ENCODE measurements at places on chromosomes 16 and 17.

DNA sequence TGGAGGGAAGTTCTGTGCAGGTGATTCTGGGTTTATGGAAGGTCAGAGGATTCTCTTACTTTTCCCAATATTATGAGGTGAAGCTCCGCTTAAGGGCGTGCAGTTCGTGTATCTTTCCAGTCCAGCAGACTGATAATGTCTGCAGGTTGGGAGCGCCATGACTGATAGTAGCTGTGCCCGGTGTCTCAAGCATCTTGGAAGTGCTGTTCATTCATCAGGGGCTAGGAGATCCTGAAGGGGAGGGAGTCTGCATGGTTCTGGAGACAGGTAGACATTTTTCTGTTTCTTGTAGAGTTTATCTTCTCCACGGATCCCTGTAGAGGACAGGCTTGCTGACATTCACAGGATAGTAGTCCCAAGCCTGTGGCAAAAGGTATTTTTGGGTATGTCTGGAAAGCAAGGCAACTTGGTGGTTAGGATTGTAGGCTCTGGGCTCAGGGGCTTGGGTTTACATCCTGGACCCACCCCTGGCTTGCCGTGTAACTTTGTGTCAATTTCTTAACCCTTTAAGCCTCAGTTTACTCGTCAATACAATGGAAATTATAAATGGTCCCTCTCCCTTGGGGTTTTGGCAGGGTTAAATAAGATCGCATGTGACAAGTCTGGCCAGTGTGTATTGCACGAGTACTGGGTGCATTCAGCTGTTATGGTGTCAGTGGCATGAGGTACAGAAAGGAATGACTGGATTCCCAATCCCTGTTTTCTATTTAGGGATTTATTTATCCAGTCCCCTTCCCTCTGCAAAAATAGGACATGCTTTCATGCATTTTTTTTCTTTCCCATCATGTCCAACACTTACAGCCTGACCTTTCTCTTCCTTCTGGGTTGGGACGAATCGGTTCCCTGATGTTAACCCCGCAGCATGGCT lies 8.2 kb downstream of the HLF start:
- DNase-seq = no peak

- DNase-seq = peak; percentile 89
Measured at GRCh38 chr16:29825145-29826044, 5.1 kb downstream of the MVP start.

DNA sequence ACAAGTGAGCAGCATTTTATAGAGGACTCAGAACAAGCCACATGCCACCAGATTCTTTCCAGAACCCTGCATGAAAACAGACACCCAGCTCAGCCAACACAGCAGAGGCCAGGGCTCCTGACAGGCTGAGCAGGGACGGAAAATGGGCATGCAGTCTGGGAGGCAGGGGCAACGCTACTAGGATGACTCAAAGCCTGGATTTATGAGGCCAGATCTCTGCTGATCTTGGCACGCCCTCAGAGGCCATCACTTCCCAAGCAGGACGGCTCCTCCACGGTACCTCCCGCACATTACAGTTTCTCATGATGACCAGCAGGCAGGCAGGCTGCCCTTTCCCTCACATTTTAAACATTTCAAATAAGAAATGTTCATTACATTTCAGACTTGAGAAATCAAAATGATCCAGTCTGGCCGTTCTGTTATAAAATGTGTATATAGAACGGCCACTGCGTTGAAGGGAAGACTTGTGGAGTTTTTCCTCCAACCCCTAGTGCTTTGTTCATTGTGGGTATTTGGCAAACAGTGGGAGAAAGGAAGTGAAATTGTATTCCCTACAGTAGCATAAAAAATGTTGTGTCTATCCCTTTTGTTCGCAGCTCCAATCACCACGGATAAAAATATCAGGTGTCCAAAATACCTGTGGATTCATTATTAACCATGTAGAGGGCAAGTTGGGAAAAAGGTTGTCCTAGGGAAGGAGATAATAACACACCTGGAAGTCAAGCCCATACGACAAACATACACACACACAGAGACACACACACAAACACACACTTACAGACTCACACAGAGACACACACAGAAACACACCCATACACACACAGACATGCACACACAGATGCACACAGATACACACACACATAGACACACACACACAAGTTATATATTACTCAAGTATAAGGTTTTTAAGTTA lies 64.8 kb upstream of the ADAMTS18 start:
- no peak for DNase-seq

GRCh38 chr17:54948380-54948779 lies 20.1 kb downstream of the COX11 start:
- no peak for DNase-seq

GRCh38 chr16:15041271-15042004 lies 14.4 kb downstream of the NTAN1 start:
- DNase-seq = no peak

- no peak for DNase-seq
Measured at GRCh38 chr16:88376835-88377726, 5.7 kb upstream of the ZNF469 start.

All from vagina (tissue), 2 donors.